Mammary epithelial cell (primary cell): ENCODE measurements at places on chromosomes 12 and 14.

GRCh38 chr12:62400135-62400534, 66.5 kb upstream of the MON2 start:
- DNase-seq = no peak

- DNase-seq = peak; percentile 73
These were observed 447.6 kb upstream of the CCDC196 start for GRCh38 chr14:66038618-66039017.

DNA sequence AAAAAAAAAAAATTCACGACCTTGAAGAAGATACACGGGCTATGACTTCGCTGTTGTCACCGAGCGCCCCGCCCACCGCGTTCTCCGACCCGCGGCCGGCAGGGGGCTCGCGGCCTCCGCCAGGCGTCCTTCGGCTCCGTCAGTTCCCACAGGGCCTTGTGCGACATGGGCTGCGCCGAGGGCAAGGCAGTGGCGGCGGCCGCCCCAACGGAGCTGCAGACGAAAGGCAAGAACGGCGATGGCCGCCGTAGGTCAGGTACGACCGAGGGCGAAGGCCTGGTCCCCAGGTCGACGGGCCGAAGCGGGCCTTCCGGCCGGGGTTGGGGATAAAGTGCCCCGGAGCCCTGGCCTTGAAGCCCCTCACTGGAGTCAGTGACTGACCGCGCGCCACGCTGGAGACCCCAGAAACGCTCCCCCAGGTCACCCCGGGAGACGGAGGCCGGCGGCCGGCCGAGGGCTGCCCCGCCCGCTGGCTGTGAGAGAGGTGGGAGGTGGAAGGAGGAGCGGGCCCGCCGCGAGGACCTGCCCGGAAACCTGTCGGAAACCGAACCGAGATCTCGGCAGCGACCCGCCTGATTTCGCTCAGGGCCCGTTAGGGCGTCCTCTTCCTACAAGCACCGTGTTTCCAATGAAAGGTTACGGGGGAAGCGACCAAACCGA, at the start of gene TXNRD1:
Gene TXNRD1, plus strand, starts transcription at position 142 of the 660 bp plus-strand sequence. Its CDS starts 24 bp downstream, at position 166.
- peak; percentile 58 for DNase-seq

- peak; percentile 40 for DNase-seq
These were observed 22.4 kb upstream of the MARK3 start for GRCh38 chr14:103362780-103363179.

DNA sequence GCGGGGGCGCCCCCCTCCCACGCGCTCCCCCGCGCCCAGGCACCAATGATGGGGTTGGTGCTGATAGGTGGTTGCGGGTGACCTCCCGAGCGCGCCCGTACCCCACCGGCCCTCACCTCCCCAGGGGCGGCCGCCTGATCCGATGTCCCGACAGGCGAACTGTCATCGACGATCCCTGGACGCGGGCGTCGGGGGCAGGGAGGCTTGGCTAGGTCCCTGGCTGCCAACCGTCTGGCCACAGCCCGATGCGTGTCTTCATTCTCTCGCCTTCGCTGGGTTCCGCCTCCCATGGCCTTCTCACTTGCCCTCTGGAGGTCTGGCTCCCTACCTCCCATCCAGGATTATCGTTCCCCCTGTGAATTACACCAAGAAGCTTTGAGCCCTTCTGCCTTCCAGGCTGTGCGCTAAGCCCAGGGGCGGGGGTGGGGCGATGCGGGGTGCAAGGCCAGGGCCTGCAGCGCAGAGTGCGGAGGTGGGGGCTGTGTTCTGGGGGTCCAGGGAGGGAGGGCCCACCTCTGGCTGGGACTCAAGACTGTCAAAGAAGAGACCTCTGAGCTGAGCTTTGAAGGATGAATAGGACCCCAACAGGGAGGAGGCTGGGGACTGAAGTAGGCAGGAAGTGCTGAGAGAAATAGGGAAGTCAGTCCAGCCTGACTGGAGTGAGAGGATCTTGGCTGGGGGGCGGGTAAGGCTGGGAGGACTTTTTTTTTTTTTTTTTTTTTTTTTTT, 7.7 kb upstream of the RACGAP1 start:
- no peak for DNase-seq

- peak; percentile 82 for DNase-seq
These were observed 14.6 kb downstream of the C14orf132 start for GRCh38 chr14:96053600-96054381.

DNA sequence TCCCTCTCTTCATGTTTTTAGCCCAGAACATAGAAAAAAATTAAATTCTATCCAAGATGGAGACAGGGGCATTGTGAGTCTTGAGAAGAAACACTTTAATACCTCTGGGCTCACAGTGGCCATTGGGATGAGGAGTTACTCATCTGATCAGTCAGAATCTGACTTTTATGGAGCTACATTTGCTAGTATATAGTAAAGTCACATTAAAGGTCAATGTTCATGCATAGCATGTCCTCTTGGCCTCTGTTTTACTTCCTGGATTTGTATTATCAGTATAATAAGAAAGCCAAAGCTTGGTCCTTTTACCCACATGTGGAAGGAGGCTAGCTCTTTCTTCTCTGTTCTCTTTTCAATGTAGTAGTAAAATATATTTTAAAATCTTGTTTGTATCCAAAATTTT, 93.6 kb upstream of the CNOT2 start:
- DNase-seq = no peak
